Thyroid gland (tissue), 4 donors: ENCODE measurements at places on chromosomes 4 and X.

DNA sequence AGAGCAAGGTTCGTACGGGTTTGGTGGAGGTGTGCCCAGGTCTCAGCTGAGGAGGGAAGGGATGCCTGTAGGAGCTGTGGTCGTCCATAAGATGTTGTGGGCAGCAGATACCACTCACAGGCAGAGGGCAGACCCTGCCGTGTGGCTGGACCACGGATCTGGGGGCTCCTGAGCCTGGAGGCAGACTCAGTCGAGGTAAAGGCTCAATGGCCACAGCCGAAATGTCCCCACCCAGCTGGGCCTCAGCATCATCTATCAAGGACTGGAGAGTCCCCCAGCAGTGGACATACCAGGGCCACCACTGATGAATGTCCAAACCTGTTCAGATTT, 98.5 kb downstream of the DHRSX start:
- no peak overlapping the region for H3K4me3 ChIP-seq
- DNase-seq, result no peak

GRCh38 chr4:181647396-181648147, 595.6 kb upstream of the TENM3 start:
- H3K36me3 ChIP-seq, result no peaks in the 10 kb centered on the region
- H3K4me1 ChIP-seq, result no peaks in the 10 kb centered on the region
- H3K27ac ChIP-seq, result no peak overlapping the region
- no peaks in the 10 kb centered on the region for H3K27me3 ChIP-seq
- DNase-seq, result no peak

- no peaks in the 10 kb centered on the region for H3K36me3 ChIP-seq
- no peak overlapping the region for H3K4me3 ChIP-seq
- no peak overlapping the region for H3K27ac ChIP-seq
- no peaks in the 10 kb centered on the region for H3K27me3 ChIP-seq
Observed at GRCh38 chr4:80475798-80476197, 140.3 kb downstream of the CFAP299 start.

GRCh38 chr4:118909173-118909956, 20.7 kb downstream of the SYNPO2 start:
- H3K4me1 ChIP-seq, result no peaks in the 10 kb centered on the region
- H3K36me3 ChIP-seq, result no peaks in the 10 kb centered on the region
- H3K27ac ChIP-seq, result no peak overlapping the region
- H3K27me3 ChIP-seq, result no peaks in the 10 kb centered on the region
- DNase-seq, result no peak

GRCh38 chrX:119427024-119427794, 28.1 kb downstream of the SLC25A43 start:
- no peaks in the 10 kb centered on the region for H3K27me3 ChIP-seq
- no peak overlapping the region for H3K4me3 ChIP-seq
- no peaks in the 10 kb centered on the region for H3K36me3 ChIP-seq
- DNase-seq, result no peak
- no peak overlapping the region for H3K27ac ChIP-seq
- H3K4me1 ChIP-seq, result no peaks in the 10 kb centered on the region

GRCh38 chr4:140108713-140109230, 45.2 kb downstream of the MAML3 start:
- no peak overlapping the region for H3K4me3 ChIP-seq
- no peaks in the 10 kb centered on the region for H3K36me3 ChIP-seq
- H3K27ac ChIP-seq, result no peak overlapping the region
- peaks cover 3% of the 10 kb centered on the region for H3K4me1 ChIP-seq

DNA sequence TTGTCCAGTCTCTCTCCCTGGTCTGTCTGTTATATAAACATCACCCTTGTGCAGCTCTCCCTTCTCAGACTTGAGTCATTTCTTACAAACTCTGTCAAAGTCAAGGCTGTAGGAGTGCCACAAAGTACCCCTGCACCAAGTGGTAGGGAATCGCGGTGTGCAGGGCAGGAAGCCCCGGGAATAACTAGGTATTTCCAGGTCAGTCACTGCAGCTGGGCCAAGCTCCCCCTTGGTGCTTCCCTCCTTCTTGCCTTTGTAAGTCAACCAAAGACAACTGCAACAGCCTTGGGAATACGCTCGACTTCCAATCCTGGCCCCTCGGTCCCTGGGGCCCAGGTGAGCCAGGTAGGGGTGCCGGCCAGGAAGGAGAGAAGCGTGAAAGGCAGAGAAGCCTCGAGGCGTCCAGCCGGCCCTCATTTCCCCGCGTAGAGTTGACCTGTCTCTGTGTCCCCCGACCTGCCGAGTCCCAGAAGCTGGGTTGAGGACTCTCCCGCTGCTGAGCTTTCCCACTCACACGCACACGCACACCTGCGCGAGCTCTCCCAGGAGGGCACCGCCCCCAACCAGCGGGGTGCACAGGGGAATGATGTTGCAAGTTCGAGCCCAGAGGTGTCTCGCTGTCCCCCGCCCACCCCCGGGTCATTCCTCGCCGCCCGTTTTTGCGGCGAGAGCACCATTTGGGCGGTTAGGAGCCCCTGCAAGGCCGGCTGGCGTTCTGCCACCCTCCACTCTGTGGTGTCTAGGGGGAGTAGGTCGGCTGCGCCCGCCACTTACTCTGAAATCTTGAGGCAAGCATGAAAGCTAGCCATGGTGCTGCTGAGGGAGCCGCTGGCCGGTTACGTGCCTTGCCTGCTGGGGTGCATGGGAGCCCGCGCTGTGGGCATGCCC, 22.8 kb upstream of the KIAA1210 start:
- no peaks in the 10 kb centered on the region for H3K27me3 ChIP-seq
- H3K4me1 ChIP-seq, result no peaks in the 10 kb centered on the region
- DNase-seq, result no peak
- no peak overlapping the region for H3K4me3 ChIP-seq
- no peak overlapping the region for H3K27ac ChIP-seq

- no peak overlapping the region for H3K4me3 ChIP-seq
- no peak for DNase-seq
- H3K27me3 ChIP-seq, result no peaks in the 10 kb centered on the region
Observed at GRCh38 chr4:182843808-182844325, 73.3 kb downstream of the DCTD start.

DNA sequence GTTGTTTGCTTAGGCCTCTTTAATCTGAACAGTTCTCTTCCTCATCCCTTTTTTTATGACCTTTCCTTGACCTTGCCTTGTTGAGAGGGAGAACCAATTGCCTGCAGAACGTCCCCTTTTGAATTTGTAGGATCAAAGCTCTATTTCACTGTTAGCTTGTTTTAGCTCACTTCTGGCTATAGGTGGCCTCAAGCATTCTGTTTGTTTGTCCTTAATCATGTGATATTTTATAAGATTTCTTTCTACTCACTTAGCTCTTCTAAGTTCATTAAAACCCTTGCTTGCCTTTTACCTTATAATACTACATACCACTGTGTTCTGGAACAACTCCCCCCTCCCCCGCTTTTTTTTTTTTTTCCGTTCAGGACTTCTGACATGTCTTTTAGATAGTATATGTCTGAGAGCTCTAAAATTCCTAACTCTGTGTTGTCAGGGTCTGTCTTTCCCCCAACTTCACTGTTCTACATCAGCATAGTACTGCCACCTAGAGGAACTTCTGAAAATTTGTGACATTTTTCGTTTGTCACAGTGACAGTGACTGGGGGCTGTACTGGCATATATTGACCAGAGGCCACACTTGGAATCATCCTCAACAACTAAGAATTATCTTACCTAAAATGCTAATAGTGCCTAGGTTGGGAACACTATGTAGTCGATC, 128.5 kb downstream of the LARP7 start:
- H3K27ac ChIP-seq, result no peak overlapping the region
- DNase-seq, result no peak
- H3K4me3 ChIP-seq, result no peak overlapping the region
- H3K27me3 ChIP-seq, result no peaks in the 10 kb centered on the region
- no peaks in the 10 kb centered on the region for H3K4me1 ChIP-seq

DNA sequence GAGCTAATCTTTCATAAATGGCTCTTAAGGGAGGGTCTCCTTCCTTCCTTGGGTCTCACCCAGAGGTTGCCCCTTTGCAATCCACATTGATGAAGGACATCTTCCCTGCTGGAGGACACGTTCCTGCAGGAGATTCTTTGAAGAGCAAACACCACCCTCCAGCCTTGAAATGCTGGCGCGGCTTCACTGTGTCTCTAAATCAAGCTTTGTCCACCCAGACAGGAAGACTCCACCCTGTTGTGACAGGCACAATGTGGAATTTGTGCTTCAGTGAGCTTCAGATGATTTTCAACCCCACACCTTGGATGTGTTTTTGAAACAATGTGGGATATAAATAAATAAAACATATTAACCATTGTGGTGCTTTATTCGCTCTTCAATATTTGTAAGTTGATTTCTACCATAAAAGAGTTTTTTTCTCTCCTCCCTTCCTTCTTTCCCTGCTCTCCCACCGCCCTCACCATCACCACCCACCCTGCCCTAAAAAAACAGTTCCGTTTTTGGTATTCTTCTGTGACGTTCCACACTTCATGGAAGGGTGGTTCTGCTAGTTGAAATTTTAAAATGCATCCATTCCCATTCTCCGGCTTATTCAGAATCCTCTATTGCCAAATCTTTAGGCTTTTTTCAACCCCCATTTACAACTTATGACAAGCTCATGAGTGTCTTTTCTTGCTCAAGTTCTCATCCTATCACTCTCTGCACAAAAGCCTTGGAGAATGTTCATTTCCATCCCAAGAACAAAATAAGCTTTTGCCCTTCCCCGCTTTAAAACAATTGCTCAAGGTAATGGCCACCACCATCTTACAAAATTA, 264.3 kb downstream of the RAPGEF2 start:
- DNase-seq, result peak; percentile 16
- peaks cover 19% of the 10 kb centered on the region for H3K4me1 ChIP-seq

DNA sequence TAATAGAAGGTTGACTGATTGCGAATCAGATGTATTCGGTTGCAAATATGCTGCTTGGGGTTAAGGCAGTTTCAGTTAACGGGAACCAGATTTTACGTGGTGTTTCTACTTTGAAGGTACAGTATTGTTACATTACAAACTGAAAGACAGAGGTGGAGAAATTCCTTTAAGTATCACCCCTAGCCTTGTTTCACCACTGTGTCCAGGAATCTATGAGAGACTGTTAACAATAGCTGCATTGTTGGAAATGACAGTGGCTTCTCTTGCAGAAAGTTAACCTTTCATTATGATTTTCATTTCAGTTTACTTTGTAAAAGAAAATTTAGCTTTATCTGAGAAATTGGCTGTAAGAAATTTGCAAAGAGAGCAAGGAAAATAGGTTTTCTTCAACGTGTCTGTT, 2.6 kb downstream of the CDKL5 start:
- H3K4me3 ChIP-seq, result no peak overlapping the region
- no peak for DNase-seq
- no peak overlapping the region for H3K27ac ChIP-seq
- no peaks in the 10 kb centered on the region for H3K4me1 ChIP-seq
- H3K36me3 ChIP-seq, result no peaks in the 10 kb centered on the region

- H3K27me3 ChIP-seq, result no peaks in the 10 kb centered on the region
- no peaks in the 10 kb centered on the region for H3K36me3 ChIP-seq
- peaks cover 6% of the 10 kb centered on the region for H3K4me1 ChIP-seq
- no peak overlapping the region for H3K27ac ChIP-seq
- H3K4me3 ChIP-seq, result no peak overlapping the region
- DNase-seq, result no peak
Observed at GRCh38 chr4:16034010-16034748, 49.6 kb downstream of the PROM1 start.

GRCh38 chrX:108353452-108353851, 84.8 kb downstream of the COL4A6 start:
- no peaks in the 10 kb centered on the region for H3K27me3 ChIP-seq
- H3K27ac ChIP-seq, result no peak overlapping the region
- no peaks in the 10 kb centered on the region for H3K4me1 ChIP-seq
- DNase-seq, result no peak
- no peaks in the 10 kb centered on the region for H3K36me3 ChIP-seq
- H3K4me3 ChIP-seq, result no peak overlapping the region

GRCh38 chr4:73904491-73904890, 35.3 kb downstream of the CXCL1 start:
- H3K27me3 ChIP-seq, result no peaks in the 10 kb centered on the region
- H3K4me1 ChIP-seq, result no peaks in the 10 kb centered on the region
- H3K27ac ChIP-seq, result no peak overlapping the region
- no peaks in the 10 kb centered on the region for H3K36me3 ChIP-seq

GRCh38 chrX:119481323-119481801, 13.1 kb downstream of the SLC25A5 start:
- H3K27ac ChIP-seq, result no peak overlapping the region
- DNase-seq, result peak; percentile 57
- H3K4me3 ChIP-seq, result no peak overlapping the region
- no peaks in the 10 kb centered on the region for H3K4me1 ChIP-seq
- H3K36me3 ChIP-seq, result no peaks in the 10 kb centered on the region

GRCh38 chrX:2262668-2263055, 238.1 kb downstream of the DHRSX start:
- no peaks in the 10 kb centered on the region for H3K27me3 ChIP-seq
- no peak overlapping the region for H3K4me3 ChIP-seq
- peaks cover 17% of the 10 kb centered on the region for H3K4me1 ChIP-seq
- no peaks in the 10 kb centered on the region for H3K36me3 ChIP-seq
- DNase-seq, result peak; percentile 64

DNA sequence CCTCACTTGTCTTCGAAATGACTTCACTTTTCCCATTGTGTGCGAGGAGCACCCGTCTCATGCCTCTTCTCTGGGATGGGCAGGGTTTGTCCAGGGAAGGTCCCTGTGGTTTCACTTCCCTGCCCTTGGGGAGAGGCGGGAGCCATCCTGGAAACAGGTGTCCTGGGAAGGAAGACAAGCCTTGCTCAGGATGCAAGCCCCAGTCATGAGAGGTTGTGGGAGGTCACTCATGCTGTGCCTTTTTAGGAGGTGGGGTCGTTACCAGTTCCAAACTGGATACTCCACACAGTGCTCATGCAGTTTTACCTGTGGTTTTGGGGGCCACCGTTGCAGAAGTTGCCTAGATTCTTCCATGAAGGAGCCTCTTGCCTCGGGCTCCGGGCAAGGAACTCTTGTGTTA, 3.8 kb downstream of the RGS12 start:
- no peaks in the 10 kb centered on the region for H3K36me3 ChIP-seq
- no peak overlapping the region for H3K27ac ChIP-seq

- peak; percentile 16 for DNase-seq
- H3K27ac ChIP-seq, result peak overlapping the region; percentile 60
- H3K27me3 ChIP-seq, result no peaks in the 10 kb centered on the region
- H3K4me1 ChIP-seq, result no peaks in the 10 kb centered on the region
- peak overlapping the region; percentile 53 for H3K4me3 ChIP-seq
Observed at GRCh38 chrX:30888526-30889146, 418 bp downstream of the TAB3 start.

- no peaks in the 10 kb centered on the region for H3K36me3 ChIP-seq
- H3K27ac ChIP-seq, result no peak overlapping the region
- H3K4me1 ChIP-seq, result no peaks in the 10 kb centered on the region
- H3K27me3 ChIP-seq, result no peaks in the 10 kb centered on the region
- no peak for DNase-seq
- no peak overlapping the region for H3K4me3 ChIP-seq
Observed at GRCh38 chrX:127571834-127572233, 480.4 kb downstream of the ACTRT1 start.

DNA sequence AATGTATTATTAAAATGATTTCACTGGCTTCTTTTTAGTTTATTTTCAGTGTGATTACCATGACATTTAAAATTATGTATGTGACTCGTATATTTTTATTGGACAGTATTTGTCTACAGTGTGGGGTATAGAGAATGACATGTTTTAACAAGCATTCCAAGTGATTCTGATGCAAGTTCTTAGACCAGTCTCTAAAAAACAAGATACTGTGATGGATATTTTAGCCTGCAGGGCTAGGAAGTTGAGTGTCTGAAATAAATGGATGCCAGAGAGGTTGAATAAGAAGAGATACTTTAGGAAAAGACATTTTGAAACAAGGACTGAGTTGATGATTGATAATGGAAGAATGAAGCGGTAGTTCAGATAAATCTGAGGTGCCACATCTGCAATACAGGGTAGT, 3.5 kb upstream of the MAD2L1 start:
- H3K27me3 ChIP-seq, result no peaks in the 10 kb centered on the region
- no peak overlapping the region for H3K27ac ChIP-seq
- no peaks in the 10 kb centered on the region for H3K36me3 ChIP-seq

GRCh38 chr4:45410701-45411210, 684.4 kb upstream of the GNPDA2 start:
- no peaks in the 10 kb centered on the region for H3K4me1 ChIP-seq
- H3K36me3 ChIP-seq, result no peaks in the 10 kb centered on the region
- DNase-seq, result no peak
- H3K4me3 ChIP-seq, result no peak overlapping the region
